NCI-H146 (cell line): ENCODE measurements at places on chromosomes 3 and 15.

DNA sequence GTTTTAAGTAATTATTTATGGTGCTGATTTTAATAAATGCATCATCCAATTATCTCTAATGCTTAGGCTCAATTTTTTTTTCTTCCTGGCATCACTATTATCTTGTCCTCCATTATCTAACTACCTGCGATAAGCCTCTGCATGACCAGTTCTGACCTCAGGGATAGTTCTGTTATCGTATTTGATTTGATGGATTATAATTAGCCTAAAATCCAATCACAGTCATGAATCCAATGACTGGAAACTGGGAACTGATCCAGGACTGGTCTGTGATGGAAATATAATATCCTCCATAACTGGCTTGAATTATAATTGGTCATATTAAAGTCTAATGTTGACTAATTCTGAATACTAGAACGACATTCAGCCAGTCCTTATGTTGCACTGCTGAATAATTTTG, 1.1 kb downstream of the MYH15 start:
- DNase-seq, result peak; percentile 52

DNA sequence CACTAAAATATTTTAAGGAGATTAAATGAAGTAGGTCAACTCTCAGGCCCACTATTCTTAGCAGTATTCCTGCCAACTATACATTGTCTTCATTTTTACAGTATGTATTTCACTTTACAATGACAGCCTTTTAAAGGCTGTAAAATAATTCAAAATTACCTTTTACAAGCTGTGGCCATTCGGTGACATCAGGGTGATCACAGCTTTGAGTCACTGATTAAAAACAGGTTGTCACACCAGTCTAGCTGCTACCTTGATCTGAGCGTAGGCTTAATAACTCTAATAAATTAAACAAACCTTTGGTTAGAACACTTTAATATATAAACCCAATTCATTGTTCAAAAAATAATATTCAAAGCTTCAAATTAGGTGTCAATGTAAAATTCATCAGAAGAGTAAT, 29.9 kb downstream of the UBE3A start:
- DNase-seq, result no peak

DNA sequence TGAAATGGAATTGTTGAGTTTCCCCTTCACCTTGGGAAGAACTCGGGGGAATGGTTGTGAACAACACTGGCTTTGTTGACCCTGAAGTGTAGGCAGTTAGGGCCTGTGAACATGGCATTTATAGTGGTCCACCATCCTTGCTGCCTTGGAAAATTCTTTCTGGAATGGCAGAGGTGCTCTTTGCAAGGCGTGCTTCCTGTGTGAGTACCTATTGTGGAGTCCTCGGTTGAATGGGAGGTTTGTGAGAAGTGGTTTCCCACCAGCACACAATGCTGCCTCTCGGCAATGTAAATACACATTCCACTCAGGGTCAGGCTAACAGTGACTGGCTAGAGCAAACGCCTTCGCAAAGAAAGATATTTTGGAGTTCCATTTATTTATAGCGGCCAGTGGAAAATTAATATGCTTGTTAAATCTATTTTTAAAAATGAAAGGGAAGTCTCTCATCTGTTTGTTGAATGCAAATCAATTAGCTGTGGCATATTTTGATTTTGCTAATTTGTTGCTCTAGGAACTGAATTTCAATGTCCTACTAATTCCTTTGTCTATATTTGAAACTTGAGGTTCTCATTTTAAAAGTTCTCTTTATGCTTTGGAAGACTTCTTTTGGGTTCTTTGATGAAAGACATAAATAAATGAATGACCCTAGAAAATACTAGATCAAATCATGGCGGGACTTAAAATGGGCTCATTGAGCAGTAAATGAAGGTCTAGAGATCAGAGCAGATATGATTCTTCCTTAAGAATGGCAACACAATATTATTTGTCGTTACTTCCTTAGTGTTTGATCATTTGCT, 59.5 kb downstream of the FNDC3B start:
- no peak for DNase-seq

DNA sequence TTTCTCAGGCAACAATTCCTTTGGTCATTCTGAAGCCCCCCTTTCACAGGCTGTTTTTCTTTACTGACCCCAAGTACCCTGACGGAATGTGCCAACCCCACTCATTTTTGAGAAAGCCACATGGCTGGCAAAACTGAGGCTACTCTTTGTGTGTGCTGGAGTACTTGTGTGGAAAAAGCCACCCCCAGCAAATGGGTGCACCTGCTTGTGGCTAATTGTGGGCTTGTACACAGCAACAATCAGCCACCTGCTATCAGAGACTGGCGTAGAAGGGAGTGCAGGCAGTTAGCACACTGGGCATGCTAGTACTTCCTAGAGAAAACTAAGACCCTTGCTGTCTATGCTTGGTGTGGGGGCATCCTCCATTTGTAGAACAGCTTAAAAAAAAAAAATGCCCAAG, 110.1 kb upstream of the LMOD3 start:
- peak; percentile 78 for DNase-seq

DNA sequence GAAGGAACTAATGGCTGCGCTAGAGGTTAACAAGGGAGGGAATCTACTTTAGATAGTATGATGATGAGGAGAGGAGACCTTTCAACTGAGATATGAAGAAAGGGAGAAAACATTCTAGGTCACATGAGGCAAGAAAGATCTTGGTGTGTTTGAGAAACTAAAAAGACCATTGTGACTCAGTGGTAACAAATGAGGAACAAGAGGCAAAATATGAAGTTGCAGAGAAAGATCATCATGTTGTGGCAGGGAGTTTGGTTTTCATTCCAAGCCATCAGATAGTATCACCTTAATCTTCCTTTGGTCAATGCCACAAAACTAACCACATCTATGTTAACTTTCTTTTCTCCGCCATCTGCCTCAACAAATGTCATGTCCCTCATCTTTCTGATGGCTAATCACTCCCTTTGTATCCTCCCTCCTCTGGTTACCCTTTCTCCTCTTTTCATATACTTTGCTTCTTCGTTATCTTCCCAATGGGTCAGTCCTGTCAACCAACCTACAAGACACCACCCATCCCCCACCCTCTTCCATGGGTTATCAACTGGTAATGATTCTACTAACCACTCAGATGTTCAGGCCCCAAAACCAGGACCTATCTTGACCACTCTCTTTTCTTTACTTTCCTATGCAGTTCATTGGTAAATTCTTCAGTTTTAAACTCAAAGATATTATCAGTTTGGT, 2.4 kb upstream of the PDCD6IP start:
- no peak for DNase-seq

GRCh38 chr15:47599806-47600205, 117.5 kb upstream of the SEMA6D start:
- DNase-seq, result no peak

- DNase-seq, result no peak
These were observed 84.6 kb downstream of the TMCO5A start for GRCh38 chr15:38019066-38019465.

DNA sequence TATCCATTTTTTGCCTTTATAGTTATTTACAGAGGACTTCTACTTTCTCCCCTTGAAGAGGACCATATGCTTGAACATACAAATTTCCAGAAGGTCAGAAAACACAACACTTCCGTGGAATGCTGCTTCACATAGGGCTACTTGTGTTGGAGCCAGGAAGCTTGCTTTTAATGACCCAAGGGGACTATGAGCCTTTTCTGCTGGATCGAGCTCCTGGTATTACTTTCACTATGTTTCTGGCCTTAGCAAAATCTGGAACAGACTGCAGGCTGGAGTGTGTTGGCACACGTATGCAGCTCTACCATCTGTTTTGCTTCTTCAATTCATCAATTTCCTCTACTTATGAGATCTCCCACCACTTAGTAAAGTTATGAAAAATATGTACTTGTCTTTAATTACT, 69.3 kb upstream of the CBLB start:
- no peak for DNase-seq

GRCh38 chr3:107994181-107994580, 96.7 kb downstream of the CD47 start:
- DNase-seq, result peak; percentile 13

DNA sequence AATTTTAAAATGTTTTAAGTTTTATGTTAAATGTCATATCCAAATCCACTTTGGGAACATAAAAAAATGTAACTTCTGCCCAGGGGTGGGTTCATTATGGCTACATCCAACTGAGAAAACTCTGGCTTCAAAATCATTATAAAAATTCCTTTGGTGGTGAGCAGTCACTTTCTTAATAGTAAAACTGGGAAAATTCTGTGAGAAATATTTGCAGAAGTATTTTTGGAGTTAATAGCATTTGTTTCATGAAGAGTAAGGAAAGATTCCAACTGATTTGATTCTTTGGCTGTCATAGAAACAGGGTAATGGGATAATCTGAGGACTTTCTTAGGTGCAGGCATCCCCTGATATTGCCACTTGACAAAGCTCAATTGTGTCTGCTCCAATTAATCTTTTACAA, 38.8 kb downstream of the CPA3 start:
- no peak for DNase-seq

GRCh38 chr15:45703670-45704328, 69.0 kb downstream of the SQOR start:
- DNase-seq, result peak; percentile 7

GRCh38 chr15:69185706-69186105, 25.3 kb downstream of the GLCE start:
- DNase-seq, result no peak

DNA sequence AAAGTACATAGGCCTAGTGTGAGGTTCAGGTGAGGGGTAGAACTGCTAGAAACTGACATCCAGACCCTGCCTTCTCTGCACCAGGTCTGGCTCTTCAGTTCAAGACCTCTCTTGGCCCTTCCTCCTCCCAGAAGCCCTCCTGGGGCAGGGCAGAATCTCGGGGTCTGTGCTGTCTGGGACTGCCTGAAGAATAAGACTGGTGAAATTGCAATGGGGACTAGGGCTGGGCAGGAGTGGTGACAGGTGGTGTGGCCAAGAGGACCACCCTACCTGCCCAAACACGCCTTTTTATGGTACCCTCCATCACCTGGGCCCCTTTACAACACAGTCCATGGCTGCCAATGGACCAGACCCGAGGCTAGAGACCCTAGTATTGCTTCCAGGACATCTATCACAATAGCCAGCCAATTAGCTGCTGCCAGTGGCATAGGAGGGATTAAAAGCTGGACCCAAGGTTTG, 1.5 kb upstream of the NCKIPSD start:
- no peak for DNase-seq

DNA sequence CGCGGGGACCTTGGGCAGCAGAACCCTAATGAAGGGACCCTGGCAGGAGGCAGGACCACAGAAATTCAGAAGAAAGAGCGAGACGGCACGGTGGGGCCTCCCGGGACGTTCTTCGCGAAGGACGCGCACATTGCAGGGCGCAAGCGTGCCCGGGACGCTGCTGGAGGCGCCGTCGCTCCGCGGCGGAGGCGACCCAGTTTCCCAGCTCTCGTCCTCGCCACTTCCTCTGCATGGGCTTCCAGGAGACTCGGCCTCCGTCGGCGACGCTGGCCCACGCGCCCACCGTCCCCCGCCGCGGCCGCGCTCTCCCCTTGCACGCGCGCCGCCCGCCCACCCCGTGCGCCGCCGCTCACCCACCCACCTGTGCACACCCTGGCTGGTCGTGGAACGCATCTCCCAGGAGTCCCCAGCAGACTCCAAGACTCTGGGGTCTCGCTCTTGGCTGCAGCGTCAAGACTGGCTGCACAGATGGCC, 31.8 kb upstream of the SMAD3 start:
- DNase-seq, result no peak

- DNase-seq, result no peak
These were observed 75.5 kb upstream of the XCR1 start for GRCh38 chr3:46102780-46103130.

DNA sequence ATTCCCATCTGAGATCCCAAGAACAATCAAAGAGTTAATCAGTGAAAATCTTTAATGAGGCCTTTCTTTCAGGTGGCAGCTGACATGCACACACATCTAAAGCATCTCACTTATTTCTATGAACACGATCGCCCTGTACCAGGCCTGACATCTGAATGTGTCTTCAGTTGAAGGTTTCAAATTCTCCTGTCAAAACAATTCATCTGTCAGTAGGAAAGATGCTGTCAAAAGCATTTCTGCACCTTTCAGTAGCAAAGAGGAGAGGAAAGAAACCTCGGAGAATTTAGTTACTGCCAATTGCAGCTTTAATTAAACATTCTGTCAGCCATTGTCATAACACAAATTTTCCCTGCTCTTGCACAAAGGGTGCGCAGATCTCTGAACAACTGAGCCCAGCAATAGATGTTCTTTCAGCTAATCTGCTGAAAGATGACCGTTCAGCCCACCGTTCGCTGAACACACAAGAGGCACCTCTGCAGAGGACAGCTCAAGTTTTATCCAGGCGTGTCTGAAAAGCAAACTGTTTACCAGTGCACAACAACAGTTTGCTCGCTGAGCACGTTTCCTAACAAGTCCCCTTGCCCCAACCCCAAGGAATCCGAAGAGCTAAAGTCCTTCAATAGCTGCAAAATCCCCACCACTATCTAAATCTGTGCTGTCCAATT, 34.1 kb downstream of the LRIG1 start:
- no peak for DNase-seq

- no peak for DNase-seq
These were observed 45.0 kb downstream of the USP13 start for GRCh38 chr3:179697736-179698332.

GRCh38 chr3:41118461-41119390, 80.6 kb upstream of the CTNNB1 start:
- DNase-seq, result no peak

- DNase-seq, result no peak
These were observed 30.8 kb downstream of the SRP14 start for GRCh38 chr15:40008061-40008765.

GRCh38 chr3:32596909-32597369, 26.3 kb upstream of the DYNC1LI1 start:
- DNase-seq, result no peak

DNA sequence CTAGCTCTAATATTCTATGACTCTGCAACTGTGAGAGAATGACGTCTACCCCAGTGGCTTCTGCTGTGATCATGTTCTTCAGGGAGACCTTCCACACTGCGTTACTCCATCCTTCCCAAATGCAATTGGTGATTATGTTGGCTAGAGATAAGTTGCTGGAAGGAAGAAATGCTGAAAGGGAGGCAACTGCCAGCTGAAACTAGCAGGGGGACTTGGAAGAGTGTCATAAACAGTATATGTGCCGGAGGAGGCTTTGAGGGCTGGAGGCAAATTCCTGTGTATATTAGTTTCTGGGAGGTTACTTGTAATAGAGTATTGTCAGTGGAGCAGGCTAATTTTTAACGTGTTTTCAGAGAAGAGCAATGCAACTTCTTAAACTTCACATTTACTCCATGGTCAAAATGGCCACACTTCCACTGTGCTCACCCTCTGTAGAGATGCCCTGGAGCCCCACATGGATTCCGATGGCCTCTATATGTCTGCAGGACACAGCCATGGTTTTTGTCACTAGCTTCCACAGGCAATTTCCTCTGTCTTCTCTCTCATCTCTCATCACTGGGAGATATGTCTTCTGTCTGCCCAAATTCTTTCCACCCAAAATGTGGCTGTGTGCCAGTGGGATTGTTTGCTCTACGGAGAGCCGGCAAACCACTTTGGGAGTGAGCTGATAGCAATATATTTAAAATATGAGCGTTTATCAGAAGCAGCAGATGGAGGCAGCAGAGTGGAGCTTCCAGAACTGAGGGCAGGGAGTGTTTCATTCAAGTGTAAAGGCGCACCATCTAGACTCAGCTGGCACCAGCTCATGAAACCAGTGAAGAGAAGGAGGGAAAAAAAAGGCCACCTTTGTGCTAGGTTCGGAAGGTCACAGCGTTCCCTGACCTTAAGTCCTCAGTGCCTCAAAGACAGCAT, 13.3 kb upstream of the CD47 start:
- peak; percentile 39 for DNase-seq

- no peak for DNase-seq
These were observed 503.8 kb upstream of the ARRDC4 start for GRCh38 chr15:97456521-97457202.
